Activated naive CD4-positive, alpha-beta T cell treated with anti-CD3 and anti-CD28 coated beads, Interleukin-2, amount 50 U/mL, for 72 hours (primary cell): ENCODE measurements at places on chromosomes 5 and 9.

DNA sequence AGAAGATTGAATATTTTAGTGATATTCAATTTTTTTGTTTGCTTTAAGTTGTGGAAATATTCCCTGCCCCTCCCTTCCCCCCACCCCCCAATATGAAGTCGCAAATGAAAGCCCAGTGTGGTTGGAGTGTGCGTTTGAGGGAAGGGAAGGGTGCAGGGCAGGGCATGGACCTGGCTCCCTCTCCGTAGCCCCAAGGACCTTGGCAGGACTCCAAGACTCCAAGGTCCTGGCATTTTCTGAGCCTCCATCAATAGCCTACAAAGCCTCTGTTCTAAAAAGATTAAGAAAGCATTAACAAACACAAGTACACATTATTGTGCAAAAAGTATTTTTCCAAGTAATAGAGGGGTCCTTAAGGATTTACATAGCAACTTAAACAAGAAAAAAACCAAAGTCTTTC is 38.8 kb upstream of the PTPN3 start:
- no peak for DNase-seq

- no peak for DNase-seq
Measured at GRCh38 chr9:81649475-81650240, 39.7 kb downstream of the TLE1 start.

GRCh38 chr5:125153231-125153630 is 406.8 kb upstream of the ZNF608 start:
- no peak for DNase-seq

GRCh38 chr9:23643656-23644258 is 182.3 kb downstream of the ELAVL2 start:
- no peak for DNase-seq

GRCh38 chr5:161700065-161700464 is 14.5 kb downstream of the GABRA6 start:
- DNase-seq, result no peak

- no peak for DNase-seq
Measured at GRCh38 chr9:90070056-90070455, 465.2 kb downstream of the GADD45G start.

- DNase-seq, result no peak
Measured at GRCh38 chr5:80156156-80156555, 99.7 kb downstream of the SERINC5 start.

DNA sequence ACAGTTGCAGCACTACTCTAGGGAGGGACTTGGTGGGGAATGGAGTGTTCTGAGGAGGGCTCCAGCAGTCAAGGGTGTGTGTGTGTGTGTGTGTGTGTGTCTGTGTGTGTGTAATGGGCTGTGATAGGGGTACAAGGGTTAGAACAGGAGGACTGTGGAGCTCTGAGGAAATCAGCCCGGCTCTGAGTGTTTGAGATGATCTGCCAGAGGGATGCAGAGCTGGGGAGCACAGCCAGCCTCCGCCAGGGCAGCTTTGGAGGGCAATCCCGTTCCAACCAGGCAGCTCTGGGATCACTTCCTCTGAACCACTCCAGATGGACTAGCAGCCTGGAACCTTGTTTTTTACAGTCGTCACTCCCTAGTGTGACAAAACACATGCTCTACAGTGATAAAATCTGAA is 3.0 kb upstream of the SLC6A7 start:
- no peak for DNase-seq

DNA sequence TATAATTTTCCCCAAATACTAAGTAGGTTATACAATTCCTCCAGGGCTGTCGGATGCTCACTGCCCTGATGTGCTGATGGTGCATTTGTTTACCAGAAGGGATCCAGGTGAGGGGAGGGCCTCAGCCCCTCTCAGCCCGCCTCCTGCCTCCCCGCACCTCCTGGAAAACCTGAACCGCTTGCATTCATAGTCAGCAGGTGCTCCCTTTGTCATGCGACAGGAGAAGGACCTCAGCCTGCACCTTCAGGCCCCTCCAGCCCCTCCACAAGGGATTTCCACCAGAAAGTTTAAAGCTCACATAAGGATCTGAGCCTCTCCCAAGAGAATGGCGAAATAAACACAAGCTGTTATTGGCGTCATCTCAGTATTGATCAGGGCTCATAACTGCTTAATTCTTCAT is 36.5 kb upstream of the NTNG2 start:
- DNase-seq, result no peak

DNA sequence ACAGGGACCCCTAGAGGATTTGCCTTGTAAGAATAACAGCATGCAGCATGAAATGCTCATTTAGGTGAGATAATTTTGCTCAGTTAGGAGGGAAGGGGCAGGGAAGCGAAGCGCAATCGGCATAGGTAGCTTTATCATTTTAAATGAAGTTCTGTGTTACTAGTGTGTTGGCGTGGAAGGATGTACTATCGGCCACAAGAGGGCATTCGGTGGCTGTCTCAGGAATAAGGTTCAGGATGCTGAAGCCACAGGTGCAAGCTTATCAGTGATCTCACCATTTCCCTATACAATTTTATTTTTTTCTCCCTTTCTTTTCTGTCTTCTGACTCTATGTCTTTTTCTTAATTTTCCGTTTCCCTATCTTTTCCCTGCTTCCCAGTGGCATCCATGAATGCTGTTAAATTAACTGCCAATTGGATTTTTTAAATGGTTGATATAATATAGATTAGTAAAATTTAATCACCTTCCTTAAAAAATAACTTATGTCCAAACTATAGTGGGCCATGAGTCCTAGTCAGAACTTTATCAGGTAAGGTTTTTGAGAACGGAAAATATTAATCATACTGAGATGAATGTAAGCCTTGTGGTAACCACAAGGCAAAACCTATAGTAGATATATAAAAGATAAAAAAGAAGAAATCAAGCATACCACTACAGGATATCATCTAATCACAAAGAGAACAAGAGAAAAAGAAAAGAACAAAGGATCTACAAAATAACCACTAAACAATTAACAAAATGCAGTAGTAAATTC is 1.2 kb upstream of the INSL6 start:
- peak; percentile 44 for DNase-seq

DNA sequence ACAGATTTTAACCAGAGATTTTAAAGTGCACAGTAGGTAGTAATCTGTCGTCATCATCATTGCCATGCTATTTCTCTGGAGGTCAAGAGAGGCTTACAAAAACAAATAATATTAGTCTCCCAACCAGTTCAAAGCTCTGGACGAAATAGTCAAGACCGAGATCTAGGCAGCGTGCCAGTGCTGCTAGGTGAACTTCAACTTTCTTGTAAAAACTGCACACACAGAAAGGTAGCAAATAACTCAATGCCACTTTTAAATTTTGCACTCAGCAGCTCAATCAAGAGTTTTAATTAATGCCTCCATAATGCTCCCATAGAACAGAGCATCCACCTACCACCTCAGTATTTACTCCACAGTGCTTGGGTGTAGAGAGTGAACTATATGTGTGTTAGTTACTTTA is 656.8 kb downstream of the IRX1 start:
- no peak for DNase-seq

- DNase-seq, result no peak
Measured at GRCh38 chr9:134809292-134809691, 71.3 kb upstream of the FCN2 start.

DNA sequence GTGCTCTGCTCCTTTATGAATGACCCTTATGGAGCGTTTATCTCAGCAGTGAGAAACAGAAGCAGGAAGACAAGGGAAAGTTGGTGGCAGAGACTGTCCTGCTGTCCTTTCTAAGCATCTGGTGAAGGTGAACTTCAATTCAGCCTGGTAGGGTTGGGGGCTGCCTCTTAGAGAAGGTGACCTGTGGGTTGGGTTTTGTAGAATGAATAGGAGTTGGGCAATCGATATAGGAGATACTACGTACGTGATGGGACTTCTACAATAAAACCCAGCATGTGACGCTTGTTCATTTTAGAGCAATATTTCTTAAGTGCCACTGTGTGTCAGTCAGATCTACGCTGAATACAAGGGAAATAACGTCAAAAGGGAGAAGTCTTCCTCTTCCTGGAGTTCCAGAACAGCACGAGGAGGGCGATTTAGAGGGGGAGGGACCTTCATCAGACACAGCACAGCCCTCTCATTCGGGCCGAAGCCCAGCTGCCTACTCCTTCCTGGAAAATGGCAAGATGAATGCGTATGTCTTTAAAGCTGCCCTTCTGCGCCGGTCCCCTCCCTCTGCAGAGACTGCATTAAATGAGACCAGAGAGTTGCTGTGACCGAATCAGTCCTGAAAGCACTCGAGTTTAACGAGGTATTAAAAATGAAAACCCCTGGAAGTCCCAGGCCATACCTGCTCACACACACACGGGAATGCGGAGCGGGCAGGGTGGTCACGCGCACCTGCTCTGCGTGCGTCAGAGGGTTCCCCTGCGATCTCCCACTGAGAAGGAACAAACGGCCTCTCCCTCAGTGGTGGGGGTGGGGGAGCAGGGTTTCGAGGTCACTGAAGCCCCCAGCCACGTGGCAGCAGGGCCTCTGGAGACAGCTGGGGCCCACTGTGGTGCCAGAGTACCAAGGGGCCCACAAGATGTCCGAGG is 85.3 kb upstream of the SARDH start:
- DNase-seq, result no peak

- DNase-seq, result no peak
Measured at GRCh38 chr5:154302161-154302560, 111.6 kb downstream of the GALNT10 start.

GRCh38 chr9:80691229-80691628 is 998.1 kb downstream of the TLE1 start:
- no peak for DNase-seq

GRCh38 chr9:97938081-97938644 is at the start of gene HEMGN:
Gene HEMGN, minus strand, starts transcription at chr9:97938172. Its CDS starts 36 bp downstream, at chr9:97938136.
- no peak for DNase-seq

- no peak for DNase-seq
Measured at GRCh38 chr5:34941936-34942335, 12.6 kb downstream of the DNAJC21 start.
